ENCODE measurements at places on chromosomes 7 and 10.

DNA sequence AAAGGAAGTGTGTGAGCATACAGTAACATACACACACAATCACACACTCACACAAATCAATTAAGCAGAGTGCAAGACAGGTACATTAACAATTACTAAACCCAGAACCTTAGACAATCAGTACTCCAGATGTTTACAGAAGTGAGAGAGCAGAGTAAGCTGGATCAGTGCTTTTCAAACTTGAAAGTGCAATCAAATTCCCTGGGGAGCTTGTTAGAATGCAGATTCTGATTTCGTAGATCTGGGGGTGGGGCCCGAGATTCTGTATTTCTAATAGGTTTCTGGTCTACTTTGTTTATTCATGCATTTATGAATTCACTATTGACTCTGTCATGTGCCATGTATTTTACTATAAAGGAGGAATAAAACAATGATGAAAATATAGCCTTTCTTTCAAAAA, 179.6 kb upstream of the PHYHIPL start:
- DNase-seq = no peak

DNA sequence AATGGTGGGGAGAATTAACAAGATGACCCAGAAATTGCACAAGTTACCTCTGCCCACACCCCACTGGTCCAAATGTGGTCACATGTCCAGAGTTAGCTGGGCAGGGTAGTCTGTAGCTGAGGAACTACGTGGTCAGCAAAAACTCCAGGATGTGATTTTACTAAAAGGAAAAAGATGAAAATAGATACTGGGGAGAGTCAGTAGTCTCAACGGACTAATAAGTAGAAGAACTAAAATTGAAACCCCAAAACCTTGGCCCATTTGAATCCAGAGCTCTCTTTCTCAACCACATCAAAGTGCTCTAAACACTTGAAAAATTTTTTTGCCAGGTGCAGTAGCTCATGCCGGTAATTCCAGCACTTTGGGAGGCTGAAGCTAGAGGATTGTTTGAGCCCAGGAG, 146.3 kb downstream of the SKIDA1 start:
- DNase-seq = no peak

- DNase-seq = no peak
These were observed 204.0 kb upstream of the GNAI1 start for GRCh38 chr7:79930604-79931003.

DNA sequence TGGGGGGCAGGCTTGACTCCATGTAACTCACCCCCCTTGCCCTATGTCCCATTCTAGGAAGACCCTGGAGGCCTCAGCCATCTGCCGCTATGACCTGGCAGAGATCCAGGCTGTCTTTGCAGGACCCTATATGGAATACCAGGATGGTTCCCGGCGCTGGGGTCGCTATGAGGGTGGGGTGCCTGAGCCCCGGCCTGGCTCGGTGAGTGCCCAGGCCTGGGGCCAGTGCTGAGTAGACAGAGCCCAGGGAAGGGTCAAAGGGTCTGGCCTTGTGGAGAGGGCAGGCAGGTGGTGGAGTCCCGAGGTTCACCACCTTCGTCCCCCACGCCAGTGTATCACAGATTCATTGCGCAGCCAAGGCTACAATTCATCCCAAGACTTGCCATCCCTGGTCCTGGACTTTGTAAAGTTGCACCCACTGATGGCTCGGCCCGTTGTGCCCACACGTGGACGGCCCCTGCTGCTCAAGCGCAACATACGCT, 7.5 kb downstream of the MRPL43 start:
- no peak for DNase-seq

DNA sequence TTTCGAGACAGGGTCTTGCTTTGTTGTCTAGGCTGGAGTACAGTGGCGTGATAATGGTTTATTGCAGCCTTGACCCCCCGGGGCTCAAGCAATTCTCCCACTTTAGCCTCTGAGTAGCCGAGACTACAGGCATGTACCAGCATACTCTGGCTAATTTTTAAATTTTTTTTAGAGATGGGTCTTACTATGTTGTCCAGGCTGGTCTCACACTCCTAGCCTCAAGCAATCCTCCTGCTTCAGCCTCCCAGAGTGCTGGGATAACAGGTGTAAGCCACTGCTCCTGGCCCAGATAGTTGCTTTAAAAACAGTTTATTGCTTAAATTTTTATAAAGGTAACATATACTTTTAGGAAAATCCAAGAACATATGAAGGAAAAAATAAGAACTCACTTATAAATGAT, 26.3 kb downstream of the NEURL1 start:
- no peak for DNase-seq

- no peak for DNase-seq
These were observed 476.5 kb downstream of the GPAM start for GRCh38 chr10:111707076-111707475.

GRCh38 chr7:33640741-33641140, 264.6 kb upstream of the BMPER start:
- no peak for DNase-seq

- no peak for DNase-seq
These were observed 771.7 kb downstream of the SORCS1 start for GRCh38 chr10:106392778-106393177.

DNA sequence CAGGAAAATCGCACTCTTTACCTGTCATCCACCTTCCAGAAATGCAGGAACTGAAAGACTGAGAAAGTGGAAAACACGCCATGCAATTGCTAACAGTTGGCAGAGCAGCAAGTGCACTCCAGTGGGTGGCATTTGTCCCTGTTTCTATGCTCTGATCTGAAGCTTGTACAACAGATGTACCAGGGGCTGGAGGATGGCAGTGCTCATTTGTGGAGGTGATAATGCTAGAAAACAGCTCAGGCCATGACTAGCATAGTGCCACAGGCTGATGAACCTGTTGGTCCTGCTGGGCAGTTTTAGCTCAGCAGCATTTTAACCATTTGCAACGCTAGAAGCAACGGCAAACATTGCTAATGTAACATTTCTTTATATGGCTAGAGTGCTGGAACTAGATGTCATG, 199.9 kb upstream of the NRP1 start:
- DNase-seq = no peak

- no peak for DNase-seq
These were observed 135.5 kb downstream of the BICC1 start for GRCh38 chr10:58648131-58648530.

GRCh38 chr10:79289801-79290200, 57.5 kb upstream of the PPIF start:
- DNase-seq = no peak

Data from stimulated activated CD4-positive, alpha-beta T cell treated with anti-CD3 and anti-CD28 coated beads, Interleukin-4, amount 100 ng/mL, for 24 hours (primary cell).